Stimulated activated CD4-positive, alpha-beta T cell treated with anti-CD3 and anti-CD28 coated beads, Interleukin-1b, Interleukin-23, amount 100 ng/mL, for 4 hours (primary cell): ENCODE measurements at places on chromosomes 6 and 20.

- no peak for DNase-seq
Observed at GRCh38 chr6:110093981-110094380, 85.5 kb downstream of the WASF1 start.

DNA sequence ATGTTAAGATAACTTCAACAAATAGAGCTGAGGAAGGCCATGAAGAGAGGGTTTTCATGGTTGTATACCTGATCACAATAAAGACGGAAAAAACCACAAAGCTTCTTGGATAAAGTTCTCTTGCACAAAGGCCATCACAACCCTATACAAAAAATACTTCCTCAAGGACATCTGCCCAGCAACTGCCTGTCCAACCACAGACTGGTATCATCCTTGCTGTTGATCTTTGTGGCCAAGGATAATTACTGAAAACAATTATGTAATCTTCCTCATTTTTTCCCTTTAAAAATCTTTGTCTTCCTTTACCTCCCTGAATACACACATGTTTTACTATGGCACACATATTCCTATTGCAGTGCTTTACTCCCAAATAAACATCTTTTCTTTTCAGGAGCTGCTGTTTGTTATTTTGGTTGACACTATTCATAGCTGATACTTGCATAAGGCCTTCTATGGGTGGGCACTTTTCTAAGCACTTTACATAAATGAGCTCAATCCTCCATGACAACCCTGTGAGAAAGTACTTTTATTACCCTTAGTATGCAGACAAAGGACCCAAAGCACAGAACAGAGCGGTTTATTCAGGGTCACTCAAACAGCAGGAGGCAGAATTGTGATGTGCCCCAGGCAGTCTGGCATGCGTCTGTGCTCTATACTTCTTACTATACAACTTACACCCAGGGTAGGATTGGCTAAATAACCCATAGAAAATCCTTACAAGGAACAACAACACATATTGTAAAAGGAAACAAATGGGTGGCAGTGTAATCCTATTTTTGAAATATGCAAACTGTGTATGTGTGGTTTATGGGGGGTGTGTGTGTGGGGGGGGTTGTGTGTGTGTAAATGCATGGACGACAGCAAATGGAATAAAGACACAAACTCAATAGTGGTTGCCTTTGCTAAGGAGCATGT, 35.1 kb downstream of the SNRNP48 start:
- DNase-seq: no peak

GRCh38 chr6:19438566-19439353, 398.4 kb upstream of the ID4 start:
- no peak for DNase-seq

DNA sequence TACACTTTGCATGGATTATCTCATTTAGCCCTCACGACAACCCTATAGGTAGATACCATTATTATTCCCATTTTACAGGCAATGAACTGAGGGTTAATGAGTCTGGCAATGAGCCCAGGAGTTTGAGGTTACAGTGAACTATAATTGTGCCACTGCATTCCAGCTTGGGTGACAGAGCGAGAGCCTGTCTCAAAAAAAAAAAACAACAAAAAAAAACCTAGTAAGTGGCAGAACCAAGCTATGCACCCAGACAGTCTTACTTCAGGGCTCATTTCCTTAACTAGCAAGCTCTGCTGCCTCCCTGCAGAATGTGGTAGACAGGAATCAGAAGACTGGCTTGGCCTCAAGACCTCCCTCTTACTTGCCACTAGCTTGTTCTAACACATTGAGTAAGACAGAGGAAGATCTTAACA, 71.9 kb upstream of the RREB1 start:
- no peak for DNase-seq

GRCh38 chr6:140018588-140018987, 644.1 kb upstream of the CITED2 start:
- no peak for DNase-seq

GRCh38 chr6:144535630-144536029, 250.5 kb downstream of the UTRN start:
- no peak for DNase-seq

GRCh38 chr6:155543166-155543847, 87.7 kb upstream of the NOX3 start:
- no peak for DNase-seq

GRCh38 chr6:149033454-149033853, 284.1 kb upstream of the TAB2 start:
- DNase-seq: no peak

- no peak for DNase-seq
Observed at GRCh38 chr6:1551249-1551648, 58.5 kb upstream of the FOXC1 start.

DNA sequence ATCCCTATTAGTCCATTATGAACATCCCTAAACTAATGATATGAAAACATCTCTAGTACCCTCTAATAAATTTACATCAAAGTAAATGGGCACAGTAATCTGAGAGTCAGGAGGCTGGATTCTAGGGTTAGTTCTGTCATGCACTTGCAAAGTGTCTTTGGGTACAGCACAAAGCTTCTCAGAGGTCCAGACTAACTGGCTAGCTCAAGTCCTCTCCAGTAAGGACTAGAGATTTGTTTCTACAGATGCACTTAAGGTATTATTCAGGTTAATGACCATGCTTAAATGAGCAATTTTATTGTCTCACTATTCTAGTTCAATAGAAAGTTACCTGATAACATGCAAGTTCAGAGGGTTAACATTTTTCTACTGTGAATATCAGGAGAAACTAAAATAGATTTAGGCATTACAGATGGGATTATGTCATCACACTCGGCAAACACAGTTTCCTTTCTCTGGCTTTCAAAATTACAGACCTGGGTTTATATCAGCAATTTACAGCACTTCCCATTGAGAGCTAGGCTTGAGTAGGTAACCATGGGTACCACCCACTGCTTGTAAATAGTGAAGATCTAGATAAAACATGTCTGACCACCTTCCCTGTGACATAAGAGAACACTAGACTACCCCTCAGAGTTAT, 402.9 kb upstream of the RUNX2 start:
- DNase-seq: no peak

DNA sequence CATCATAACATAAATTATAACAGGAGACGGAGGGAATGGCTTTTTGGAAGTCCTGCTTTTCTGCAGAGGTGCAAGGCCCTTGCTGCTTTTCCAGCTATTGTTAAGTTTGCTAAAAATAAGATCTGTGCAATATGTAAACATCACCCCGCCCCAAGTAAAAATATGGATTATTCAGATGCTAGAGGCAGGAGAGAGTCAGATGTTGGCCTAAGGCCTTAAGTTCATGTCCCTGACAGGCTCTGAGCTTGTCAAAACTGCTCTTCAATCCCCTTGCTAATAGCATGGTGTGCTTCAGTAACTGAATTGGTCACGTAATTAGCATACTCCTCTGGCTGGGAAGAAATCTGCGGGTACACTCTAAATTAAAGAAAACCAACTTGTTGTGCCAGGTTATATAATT, 147.5 kb downstream of the BMP2 start:
- no peak for DNase-seq

- DNase-seq: no peak
Observed at GRCh38 chr6:75467966-75468365, 25.6 kb downstream of the FILIP1 start.

DNA sequence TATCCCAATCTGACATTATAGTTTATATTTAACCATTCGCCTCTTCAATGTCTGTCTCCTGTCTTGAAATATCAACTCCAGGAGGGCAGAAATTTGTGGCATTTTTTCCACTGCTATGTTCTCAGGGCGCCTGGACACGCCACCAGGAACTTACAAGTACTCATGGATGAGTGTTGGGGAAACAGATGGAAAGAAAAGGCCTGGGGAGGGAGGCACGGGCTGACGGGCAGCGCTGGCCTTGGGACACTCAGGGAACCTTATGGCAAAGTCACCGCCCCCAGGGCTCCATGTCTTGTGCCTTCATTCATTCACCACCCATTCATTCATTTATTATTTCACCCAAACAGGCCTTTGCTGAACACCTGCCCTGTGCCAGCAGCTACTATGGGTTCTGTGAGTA, 222.9 kb downstream of the PREX1 start:
- DNase-seq: no peak

DNA sequence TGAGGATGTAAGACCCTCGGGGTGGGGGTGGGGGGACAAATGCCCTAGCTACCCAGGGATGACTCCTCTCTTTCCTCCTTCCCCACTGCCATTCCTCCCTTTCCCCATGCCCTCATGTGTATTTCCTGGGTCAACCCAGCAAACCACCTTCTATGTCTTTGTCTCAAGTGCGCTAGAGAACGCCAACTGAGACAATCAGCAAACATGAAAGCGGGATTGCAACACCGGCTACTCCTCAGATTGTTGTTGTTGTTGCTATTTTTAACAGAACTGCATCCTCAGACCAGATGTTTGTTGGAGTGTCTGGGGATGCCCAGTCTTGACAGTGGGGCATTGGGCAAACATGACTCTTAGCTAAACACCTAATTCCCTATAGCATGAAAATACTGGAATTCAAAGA, 39.3 kb upstream of the HIVEP1 start:
- no peak for DNase-seq

GRCh38 chr6:114158411-114158810, 184.4 kb downstream of the HS3ST5 start:
- no peak for DNase-seq

DNA sequence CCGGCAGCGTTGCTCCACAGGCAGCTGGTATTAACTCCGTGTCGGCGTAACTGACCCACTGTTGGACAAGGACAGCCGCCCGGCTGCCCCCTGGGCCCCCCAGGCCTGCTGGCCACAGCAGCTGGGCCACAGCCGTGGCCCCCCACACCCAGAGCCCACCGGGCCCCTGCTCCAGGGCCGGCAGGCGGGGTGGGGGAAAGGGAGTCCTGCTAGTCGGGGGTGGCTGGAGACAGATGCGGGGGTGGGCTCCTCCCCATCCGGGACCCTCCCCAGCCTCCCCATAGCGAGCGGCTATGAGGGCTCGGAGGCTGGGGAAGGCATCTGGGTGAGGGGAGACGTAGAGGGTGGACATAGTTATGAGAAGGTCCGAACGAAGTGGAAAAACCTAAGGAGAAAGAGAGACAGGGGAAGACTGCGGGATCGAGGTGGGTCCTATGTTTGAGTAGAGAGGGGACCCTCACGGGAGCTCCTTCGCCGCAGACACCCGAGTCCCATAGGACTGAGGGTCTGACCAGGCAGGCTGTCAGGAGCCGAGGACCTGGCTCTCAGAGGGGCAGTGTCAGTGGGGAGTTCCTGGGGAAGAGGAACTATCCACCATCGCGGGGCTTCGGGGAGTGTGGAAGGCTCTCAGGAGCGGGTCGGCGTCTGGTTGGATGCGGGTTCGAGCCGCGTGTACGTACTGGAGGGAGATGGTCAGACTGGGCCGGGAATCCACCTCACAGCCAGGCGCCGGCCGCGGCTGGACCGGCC, 511 bp downstream of the VARS1 start:
- DNase-seq: peak; percentile 42

GRCh38 chr6:4381381-4381780, 246.0 kb upstream of the ECI2 start:
- DNase-seq: no peak

- no peak for DNase-seq
Observed at GRCh38 chr6:5463690-5464089, 202.4 kb downstream of the FARS2 start.
